ENCODE measurements at places on chromosomes 7 and 10.

GRCh38 chr10:78330884-78331283, 297.2 kb downstream of the RPS24 start:
- DNase-seq, result no peak

- DNase-seq, result no peak
Observed at GRCh38 chr7:77587272-77587671, 50.2 kb downstream of the PTPN12 start.

- no peak for DNase-seq
Observed at GRCh38 chr7:133797818-133798520, 329.2 kb upstream of the LRGUK start.

GRCh38 chr10:95504246-95504691, 56.9 kb downstream of the SORBS1 start:
- DNase-seq, result no peak

- no peak for DNase-seq
Observed at GRCh38 chr10:101818872-101819633, 809 bp upstream of the OGA start.

- DNase-seq, result no peak
Observed at GRCh38 chr10:127534074-127534473, 15.0 kb upstream of the NPS start.

GRCh38 chr10:23192712-23193434, 761 bp downstream of the PTF1A start:
- no peak for DNase-seq

DNA sequence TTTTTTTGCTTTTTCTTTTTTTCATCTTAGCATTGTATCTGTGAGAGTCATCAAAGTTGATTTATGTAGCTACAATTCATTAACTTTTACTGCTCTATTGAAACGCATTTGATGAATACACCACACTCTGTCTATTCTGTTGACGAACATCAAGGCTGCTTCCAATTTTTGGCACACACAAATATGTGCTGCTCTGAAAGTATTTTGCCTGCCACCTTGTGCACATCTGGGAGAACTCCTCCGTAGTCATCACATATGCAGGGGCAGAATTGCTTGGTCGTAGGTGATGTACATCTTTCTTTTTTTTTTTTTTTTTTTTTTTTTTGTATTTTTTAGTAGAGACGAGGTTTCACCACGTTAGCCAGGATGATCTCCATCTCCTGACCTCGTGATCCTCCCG, 796.8 kb downstream of the KCNMA1 start:
- DNase-seq, result no peak

- DNase-seq, result no peak
Observed at GRCh38 chr10:76428551-76429367, 997.3 kb downstream of the LRMDA start.

- DNase-seq, result no peak
Observed at GRCh38 chr7:32043688-32044087, 26.5 kb downstream of the PDE1C start.

DNA sequence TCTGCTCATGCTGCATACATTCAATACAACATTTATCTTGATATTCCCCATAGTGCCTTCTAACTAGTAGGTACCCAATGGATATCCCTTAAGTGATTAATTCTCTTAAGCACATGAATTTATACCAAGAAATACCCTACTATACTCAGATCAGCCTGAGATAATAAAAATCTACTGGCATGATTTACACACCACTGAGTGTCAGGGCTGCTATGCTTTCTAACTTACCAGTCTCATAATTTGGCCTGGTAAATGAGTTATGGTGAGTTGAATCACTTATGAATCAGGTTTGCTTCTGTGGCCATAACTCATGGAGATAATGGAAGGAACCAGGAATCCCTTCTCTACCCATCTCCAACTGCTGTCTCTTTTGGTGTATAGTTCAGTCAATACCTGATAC, 122.8 kb downstream of the THSD7A start:
- DNase-seq, result no peak

DNA sequence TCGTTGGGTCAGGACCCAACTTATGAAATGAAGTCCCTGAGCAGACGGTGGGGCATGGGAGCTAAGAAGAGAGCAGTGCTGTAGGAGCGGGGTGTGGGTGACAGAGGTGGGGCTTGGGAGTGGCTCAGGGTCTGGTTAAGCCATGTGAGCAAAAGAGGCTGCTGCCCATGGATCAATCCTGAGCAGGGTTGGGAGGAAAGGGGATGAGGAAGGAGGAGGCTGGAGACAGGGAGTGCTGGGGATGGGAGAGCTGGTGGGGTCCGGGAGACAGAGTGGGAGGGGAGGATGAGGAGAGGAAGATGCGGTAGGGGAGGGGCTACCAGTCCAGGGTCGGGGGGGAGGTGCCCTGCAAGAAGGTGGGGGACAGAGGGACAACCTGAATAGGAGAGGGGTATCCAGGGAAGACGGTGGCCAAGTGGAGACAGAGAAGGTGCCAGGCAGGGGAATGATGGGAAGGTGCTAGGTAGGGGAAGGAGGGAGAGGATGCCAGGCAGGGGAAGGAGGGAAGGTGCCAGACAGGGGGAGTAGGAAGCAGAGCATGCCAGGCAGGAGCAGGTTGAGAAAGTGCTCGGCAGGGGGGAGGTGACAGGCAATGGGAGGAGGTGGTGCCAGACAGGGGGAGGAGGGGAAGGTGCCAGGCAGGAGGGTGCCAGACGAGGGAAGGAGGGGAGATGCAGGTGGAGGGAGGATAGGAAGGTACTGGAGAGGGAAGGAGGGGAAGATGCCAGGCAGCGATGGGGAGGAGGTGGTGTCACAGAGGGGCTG, 27.5 kb upstream of the SMARCD3 start:
- no peak for DNase-seq

DNA sequence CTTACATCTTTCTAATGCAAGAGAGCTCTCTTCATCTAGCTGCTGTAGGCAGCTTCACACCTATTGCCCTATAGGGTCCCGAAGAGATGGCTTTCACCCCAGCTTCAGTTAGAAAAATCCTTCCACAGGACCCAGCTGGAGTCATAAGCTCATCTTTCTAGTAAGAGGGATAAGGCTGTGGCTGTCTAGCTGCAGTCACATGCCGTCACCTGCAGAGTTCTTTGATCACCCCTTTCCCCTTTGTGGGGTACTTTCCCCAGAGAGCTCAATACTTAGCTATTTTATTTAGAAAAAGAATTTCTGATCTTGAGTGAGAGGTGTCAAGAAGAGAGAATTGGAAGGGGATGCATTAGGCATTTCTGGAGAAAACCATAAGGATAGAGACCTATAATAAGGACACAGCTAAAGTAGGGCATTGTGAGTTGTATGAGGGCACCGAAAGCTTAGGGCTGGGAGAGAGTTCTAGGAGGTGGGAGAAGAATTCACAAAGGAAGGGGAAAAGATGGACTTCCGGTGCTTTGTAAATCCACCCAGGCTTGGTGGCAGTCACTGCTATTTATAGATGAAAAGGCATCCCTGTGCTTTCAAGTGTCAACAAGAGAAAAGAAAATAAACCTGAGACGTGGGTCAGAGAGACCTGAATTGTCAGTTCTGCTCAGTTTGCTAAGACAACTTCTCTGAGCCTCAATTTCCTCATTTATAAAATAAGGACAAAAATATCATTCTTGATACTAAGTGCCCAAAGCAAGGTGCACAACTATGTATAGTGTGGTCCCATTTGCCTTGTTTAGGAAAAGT, 11.1 kb upstream of the ST8SIA6 start:
- DNase-seq, result no peak

DNA sequence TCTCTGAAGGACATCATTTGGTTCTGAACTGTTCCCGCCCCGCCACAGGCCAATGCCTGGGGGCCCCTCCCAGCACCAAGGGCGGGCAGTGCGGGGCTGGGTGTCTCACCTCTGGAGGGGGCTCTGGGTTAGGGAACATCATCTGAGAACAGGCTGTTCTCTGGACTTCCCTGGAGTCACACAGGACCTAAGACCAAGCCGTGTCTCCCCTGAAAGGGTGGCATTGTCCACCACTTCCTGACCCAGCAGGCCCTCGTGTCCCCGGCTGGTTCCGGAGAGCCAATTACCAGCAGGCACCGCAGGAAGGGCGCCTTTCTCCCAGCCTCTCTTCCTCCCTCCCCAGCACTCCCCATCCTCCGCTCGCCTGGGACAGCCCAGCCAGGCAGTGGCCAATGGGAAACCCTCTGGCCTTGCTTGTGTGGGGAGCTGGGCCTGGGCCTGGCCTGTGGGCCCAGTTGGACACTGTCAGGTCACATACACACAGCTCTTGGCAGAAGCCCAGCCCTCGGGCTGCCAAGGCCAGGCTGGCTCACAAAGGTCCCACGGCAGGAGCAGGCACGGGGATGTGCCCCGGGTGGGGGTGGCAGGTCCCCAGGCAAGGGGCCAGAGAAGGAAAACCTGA, 119.5 kb downstream of the SPDYE5 start:
- DNase-seq, result no peak

- no peak for DNase-seq
Observed at GRCh38 chr7:106885652-106886051, 20.6 kb downstream of the PIK3CG start.

GRCh38 chr10:69612760-69613159, 17.3 kb upstream of the FAM241B start:
- no peak for DNase-seq

DNA sequence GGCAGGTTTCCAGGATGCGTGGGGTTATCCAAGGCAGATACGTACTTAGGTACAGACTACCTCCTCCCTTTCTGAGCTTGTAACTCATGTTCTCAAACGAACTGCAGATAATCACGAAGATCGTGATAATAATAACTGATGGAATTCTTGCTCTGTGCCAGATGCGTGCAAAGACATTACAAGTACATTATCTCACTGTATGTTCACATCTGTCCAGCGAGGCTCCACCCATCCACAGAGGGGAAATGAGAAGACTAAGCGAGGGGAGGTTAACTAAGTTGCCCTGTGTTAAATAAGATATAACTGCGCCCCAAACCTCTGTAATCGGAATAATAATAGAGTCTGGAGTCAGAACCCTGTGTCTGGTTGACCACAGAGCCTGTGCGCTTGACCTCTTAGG, 1.9 kb downstream of the GALNT17 start:
- no peak for DNase-seq

DNA sequence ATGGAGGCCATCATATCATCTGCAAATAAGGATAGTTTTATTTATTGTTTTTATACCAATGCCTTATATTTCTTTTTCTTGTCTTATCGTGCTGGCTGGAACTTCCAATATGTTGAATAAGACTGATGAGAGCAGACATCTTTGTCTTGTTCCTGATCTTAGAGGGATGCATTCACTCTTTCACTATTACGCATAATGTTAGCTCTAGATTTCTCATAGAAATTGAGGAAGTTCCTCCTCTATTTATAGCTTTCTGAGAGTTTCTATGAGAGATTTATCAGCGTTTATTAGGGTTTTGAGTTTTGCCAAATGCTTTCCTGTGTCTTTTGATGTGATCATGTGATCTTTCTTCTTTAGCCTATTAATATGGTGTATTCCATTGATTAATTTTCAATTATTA, 49.3 kb downstream of the COL28A1 start:
- DNase-seq, result no peak

DNA sequence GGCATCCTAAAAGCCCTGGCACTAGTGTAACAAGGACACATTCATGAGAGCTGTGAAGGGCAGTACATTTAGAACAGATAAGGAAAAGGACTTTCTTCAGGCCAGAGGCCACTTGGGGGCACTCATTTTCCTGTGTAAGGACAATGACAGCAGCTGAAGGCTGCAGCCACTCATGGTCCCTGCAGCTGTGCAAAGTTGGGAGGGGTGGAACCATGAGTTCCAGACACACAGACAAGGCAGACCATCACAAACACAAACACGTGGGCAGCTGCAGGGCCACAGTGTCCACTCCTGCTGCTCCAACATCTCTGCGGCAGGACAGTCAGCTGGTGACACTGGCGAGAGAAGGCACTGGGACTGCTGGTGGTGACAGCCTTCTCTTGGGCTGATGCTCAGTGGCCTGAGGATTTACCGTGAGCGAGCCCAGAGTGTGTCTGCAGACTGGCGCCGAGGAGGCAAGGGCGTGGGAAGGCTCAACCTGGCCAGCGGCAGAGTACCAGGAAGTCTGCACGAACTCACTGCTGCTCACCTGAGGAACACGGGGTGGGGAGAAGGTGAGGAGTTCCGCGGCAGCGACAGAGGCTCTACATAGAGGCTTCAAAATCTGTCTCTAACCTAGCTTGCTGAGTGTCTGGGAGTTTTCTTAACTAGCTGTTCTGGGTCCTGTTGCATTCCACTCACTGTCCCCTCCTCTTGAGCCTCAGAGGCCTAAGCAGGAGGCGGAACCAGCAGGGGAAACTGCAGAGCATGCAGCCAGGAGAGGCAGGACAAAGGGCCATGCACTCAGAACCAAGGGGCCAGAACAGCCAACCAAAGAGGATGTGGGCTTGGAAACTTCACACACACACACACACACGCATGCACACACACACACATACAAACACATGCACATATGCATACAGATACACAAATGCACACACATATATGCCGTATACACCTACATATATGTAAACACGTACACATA, 76.5 kb upstream of the DDC start:
- DNase-seq, result no peak

GRCh38 chr7:149733131-149733923, 40.1 kb downstream of the ZNF467 start:
- no peak for DNase-seq

GRCh38 chr7:43570688-43571365, 12.1 kb upstream of the STK17A start:
- DNase-seq, result no peak

GRCh38 chr10:80163741-80164341, 31.3 kb downstream of the PLAC9 start:
- DNase-seq, result no peak

DNA sequence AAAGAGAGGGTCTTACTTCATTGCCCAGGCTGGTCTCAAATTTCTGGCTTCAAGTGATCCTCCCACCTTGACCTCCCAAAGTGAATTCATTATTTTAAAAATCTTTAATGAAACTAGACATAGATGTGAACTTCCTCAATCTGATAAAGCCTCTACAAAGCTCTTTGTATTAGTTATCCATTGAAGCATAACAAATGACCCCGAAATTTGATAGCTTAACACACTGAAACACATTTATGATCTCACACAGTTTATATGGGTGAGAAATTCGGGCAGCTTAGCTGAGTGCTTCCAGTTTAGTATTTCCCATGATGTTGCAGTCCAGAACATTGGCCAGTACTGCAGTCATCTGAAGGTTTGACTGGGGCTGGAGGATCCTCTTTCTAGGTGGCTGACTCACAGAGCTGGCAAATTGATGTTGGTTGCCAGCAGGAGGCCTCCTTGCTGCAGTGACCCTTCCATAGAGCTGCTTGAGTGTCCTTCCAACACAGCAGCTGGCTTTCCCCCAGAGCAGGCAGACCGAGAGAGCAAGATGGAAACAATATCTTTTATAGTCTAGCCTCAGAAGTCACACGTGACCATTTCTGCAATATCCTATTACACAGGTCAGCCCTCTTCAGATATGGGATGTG, 16.6 kb upstream of the WNT8B start:
- no peak for DNase-seq
